ENCODE measurements at places on chromosomes 16 and 17.

- no peak for DNase-seq
Observed at GRCh38 chr16:47916266-47916665, 239.5 kb downstream of the ABCC12 start.

DNA sequence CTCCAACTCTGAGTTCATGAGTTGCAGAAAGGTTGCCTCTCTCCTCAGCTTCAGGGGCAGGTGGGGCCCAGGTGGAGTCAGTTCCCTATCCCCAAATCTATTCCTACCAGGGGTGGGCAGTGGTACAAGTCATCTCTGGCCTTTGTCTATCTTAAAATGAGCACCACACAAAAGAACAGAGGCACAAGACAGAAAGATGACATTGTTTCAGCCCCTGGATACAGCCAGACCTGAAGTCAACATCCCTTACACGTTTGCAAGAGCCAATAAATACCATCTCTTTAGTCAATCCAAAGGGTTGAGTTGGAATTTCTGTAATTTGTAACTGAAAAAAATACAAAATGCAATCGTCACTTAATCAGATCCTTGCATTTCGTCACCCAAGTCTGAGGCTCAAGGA lies 32.2 kb downstream of the MMP15 start:
- DNase-seq: no peak

DNA sequence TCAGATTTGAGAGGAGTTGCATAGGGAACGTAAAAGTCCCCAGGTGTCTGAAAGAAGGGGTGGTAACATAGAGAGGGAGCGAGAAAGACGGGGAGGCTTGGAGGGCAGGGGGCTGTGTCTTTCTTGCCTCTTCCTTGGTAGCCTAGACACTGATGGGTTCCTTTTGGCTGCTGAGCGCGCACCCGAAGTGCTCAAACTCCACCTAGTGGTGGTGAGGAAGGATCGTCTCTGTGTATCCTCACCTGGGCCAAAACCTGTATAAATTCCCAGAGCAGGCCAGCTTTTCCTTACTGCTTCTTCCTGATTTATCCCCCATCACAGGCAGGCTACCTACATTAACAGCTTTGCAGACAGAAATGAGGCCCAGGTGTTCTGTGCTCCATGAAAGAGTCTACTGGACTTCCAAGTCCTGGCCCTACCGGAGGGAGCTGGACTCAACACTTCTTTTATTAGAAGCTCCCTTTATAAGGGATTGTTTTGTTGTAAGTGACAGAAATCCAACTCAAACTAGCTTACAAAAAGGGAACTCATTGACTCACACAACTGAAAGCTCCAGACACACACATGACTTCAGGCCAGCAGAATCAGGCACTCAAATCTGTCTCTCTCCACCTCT lies 5.5 kb upstream of the SLC25A35 start:
- DNase-seq: no peak

DNA sequence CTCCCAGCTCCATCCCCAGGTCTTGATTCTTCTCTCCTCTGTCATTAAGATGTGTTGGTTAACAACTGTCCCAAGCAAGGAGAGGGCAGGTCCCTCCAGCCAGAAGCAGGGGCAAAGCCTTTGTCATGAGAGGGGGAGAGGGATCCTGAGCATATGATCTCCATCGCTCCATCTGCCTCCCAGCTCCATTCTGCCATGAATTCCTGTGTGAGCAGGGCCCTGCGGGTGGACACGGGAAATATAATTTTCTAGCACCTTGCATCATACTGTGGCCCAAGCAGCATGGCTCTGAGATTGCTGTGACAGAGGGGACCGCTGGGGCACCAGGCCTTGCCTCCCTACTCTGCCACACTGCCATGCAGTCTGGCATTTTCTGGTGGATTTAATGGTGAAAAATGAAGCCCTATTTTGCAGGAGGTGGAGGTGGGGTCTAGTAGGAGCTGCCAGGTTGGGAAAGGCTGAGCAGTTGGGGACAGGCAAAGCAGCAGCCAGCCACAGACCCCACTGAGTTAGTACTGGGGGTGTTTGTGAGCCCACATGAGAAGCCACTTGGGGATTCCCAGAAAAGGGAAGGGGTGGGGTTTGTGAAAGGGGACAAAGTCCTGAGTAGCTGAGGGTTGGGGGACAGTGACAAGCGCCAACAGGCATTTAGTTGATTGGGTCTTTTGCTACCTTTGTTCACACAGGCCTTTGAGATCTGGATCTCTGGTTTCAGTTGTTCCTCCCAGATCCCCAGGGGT lies 16.4 kb downstream of the TMEM238L start:
- DNase-seq: no peak

DNA sequence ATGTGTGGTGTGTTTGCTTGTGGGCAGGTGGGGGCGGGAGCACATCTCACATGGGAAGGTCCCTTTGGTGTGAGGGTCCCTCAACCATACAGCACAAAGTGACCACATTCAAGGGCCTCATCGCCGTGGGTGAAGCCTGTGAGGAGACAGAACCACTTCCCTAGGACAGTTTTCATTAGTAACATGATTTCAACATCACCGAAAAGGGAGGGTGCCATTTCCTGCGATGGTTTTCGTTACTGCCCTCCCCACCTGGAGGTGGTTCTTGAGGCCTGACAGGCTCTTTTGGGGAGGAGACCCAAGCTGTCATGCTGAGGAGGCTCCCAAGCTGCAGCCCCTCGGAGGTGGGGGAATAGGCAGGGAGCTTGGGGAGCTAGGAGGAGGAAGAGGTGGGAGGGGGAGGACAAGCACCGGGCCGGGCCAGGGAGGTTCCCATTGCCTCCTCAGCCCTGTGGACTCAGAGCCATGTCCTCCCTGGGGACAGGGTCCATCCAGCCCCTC lies 9.5 kb downstream of the CD300LB start:
- DNase-seq: no peak

- DNase-seq: no peak
Observed at GRCh38 chr17:59863616-59864015, 29.1 kb downstream of the TUBD1 start.

Data from stimulated activated CD8-positive, alpha-beta memory T cell treated with anti-CD3 and anti-CD28 coated beads, Interleukin-2, amount 100 ng/mL, for 48 hours (primary cell).